ENCODE measurements at places on chromosomes 1 and 21.

DNA sequence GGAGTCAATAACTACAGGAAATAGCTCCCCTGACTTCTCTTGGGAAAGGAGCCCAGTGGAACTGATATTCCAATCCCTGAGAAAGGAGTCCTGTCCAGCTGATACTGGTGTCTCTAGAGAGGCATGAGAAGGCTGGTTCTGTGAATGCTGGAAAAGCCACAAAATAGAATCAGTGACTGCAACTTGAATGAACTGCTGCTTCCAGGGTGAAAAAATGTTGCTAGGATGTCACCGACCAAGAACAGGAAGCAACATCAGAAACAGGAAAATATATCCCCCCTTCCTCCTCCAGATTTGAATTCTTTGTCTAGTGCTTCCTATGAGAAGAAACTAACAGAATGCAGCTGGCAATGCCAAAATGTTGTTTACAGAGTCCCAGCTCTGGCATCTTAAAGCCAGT lies 269.3 kb upstream of the LYPLAL1 start:
- no peak for DNase-seq

- no peak for DNase-seq
These were observed 100.8 kb downstream of the PRDM16 start for GRCh38 chr1:3169665-3170356.

GRCh38 chr1:154609398-154610380 lies 1.7 kb upstream of the ADAR start:
- DNase-seq = no peak

DNA sequence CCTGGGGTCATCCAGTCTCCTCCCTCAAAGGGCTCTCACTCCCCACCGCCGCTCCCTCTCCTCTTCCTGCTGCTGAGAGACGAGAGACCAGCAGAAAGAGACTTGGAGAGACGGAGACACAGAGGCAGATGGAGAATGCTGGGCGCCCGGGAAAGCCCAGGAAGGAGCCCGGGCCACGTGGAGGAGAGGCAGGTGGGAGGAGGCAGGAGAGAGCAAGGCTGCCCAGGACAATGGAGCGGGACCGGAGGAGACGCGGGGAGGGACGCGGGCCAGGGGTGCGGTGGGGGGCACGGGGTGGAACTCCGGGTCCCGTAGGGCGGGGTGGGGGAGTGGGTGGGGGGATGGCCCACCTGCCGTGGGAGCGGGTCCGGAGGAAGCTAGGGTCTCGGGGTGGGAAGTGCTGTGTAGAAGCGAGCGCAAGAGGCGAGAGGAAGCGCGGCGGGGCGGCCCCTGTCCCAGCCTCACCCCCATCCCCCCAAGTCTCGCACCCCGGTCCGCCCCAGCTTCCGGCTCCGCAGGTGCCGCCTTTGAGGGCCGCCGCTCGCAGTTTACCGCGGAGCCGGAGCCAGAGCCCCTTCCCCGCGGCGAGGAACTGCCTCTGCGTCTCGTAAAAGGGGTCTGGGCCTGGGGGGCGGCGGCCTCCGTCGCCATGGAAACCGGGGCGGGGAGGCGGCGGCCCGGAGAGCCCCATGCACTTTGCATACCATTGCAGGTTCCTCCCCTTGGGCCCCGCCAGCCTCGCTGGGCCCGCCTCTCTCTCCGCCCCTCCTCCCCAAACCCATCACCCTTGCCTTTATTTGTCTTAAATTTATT lies 11.7 kb upstream of the EPHA2 start:
- DNase-seq = no peak

DNA sequence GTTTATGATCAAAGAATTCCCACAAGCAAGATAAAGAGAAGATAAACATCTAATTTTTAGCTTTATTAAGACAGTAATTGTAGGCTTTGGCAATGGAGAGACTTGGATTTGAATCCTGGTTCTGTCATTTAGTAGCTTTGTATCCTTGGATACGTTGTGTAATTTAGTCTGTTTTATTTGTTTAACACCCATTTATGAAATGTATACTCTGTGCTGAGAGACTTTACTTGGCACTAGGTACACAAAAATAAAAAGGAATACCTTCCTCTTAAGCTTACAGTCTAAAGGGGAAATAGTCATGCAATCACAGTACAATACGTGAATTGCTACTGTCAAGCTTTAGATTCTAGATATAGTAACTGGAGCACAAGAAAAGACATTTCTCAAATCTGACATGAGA lies 23.8 kb downstream of the ZMPSTE24 start:
- DNase-seq = peak; percentile 33

GRCh38 chr1:221715321-221716169 lies 26.3 kb downstream of the DUSP10 start:
- no peak for DNase-seq

DNA sequence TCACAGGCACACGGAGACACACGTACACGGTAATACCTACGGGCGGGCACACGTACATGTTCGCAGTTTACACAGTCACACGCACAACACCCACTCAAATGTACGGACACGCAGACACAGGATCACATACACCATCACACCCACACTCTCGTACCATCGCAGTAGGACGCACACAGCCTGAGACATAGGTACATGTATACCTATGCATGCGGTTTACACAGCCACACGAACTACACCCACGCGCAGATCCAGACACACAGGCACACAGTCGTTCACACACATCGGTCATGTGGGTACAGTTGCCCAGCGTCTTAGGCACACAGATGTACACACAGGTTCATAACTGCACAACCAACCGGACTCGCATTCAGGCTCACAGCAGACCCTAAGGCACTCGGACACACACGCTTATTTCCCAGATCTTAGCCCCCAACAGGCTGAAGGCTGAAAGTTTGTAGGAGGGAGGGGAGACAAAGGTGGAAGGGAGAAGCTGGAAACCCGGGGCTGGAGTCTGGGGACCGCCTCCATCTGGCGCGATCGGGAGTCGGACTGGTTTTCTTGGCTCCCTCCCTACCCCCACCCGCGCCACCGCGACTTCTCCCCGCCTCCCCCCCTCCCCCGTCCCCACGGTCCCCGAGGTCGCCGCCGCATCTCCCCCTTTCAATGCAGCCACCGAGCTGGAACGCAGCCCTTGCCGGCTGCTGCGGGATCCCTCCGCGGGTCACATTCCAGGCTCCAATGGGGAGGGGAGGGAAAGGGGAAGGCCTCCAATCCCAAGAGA lies 51.9 kb upstream of the SYNC start:
- no peak for DNase-seq

GRCh38 chr1:18976096-18976495 lies 19.6 kb upstream of the IFFO2 start:
- no peak for DNase-seq

- DNase-seq = no peak
These were observed 63.8 kb upstream of the ARHGAP29 start for GRCh38 chr1:94301186-94301585.

DNA sequence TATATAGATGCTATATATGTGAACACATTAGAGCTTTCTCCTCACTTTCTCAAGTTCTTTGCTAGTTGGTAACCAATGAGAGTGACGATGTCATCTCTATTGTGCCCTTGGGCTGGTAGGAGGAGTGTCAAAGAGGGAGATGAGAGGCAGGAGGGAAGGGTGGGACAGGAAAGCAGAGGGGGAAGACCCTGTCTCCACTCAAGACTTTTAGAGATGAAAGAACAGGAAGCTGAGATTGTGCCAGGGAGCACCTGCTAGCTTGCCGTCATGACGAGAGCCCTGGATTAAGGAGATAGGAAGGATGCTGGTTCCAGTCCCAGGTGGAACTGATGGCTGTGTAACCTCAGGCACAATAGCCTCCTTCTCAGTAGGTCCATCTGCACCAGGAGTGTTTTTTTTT lies 16.7 kb downstream of the CNR2 start:
- no peak for DNase-seq

DNA sequence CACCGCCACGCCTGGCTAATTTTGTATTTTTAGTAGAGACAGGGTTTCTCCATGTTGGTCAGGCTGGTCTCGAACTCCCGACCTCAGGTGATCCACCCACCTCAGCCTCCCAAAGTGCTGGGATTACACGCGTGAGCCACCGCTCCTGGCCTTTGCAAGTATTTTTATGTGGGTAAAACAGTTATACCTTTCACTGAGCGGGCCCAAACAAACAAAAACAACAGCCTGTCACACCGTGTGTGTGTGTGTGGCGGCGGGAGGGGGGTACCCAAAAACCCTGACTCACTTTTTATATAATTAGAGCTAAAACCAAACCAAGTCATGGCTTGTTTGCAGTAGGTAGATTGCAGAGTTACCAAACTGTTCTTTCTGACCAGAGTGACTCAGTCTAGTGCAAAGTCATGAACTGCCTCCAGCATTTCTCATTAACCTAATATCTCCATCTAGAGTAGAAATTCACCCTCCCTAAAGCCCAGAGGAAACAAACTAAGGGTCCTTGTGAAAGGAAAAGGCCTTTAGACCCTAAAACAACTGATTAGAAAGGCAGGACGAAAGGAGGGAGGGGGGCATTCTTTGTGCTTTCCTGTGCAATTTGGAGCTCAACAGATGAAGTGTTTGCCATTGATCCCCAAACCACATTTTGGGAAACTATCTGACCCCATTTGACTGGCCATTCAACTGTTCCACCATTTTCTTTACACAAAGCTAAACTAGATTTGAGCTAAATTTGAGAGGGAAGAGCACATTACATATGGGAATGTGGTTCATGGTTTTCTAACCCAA lies 181.0 kb downstream of the DHRS3 start:
- DNase-seq = no peak

DNA sequence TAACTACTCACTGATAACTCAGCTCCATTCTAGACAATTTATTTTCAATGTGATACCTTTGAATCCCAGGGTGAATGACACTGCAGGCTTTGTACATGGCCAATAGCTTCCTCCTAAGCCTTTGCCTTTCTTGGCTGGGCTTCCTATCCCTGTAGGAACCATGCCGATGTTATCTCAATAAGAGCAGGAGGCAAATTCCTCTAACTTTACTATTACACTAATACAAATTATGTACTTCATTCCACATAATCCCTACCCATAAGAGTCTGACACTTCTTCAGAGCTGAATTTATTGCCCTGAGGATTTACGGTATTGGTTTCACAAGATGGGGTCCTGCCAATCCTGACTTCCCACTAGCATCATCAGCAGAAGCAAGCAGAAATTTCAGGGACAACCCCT lies 14.0 kb downstream of the TGFBR3 start:
- DNase-seq = no peak

- DNase-seq = no peak
These were observed 22.0 kb upstream of the ZBTB18 start for GRCh38 chr1:244029124-244029523.

- peak; percentile 38 for DNase-seq
These were observed 823 bp downstream of the ENAH start for GRCh38 chr1:225651872-225652728.

DNA sequence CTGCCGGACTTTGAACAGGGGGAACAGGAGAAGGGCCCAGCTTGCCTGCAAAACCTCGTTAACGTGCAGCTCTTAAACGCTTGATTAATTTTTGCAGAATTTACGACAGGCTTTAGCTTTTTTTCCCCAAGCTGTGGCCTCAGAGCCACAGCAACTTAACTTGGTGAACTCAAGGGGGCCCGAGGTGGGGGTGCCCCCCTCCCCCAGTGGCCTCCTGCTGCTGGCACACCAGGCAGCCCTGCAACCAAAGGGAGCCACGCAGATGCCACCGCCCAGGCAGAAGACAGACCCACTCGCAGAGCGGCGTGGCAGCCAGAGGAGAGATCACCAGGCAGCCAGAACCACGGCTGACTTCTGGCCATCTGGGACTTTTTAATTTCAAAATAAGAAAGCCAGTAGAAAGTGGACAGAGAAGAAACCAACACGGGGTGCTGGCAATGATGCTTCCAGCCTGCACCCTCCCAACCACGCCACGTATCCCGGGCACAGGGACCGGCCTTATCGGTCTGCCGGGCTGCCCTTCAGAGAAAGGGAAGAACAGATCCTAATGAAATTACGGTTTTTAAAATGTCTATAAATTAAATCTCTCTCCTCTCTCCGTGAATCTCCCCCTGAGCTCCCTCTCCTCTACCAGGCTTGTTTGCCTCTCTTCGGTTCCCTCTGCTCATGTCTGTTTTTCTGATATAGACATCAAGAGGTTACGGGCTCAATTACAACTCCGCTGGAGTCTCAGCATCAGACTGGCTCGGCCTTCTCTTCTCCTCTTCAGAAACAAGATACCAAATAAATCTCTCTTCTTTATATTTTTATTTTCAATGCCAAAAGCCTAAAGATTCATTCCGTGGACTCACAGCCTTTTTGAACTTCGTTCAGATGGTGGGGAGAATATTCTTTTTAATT lies 6.4 kb downstream of the CASZ1 start:
- no peak for DNase-seq

DNA sequence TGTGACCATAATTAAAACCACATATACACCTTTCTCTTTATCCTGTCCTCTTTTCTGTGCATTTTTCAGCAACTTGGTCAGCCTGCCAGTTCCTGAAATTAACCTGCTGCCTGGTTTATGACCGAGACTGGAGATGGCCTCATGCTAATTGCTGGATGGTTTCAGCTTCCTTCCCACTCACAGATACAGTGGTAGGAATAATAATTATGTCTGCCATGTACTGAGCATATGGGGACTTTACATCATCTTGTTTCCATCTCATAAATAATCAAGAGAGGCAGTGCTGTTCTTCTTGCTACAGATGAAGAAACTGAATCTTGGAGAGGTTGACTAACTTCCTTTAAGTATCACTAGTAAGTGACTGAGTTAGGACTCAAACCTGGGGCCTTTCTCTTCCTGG lies 148.2 kb downstream of the NOS1AP start:
- no peak for DNase-seq

DNA sequence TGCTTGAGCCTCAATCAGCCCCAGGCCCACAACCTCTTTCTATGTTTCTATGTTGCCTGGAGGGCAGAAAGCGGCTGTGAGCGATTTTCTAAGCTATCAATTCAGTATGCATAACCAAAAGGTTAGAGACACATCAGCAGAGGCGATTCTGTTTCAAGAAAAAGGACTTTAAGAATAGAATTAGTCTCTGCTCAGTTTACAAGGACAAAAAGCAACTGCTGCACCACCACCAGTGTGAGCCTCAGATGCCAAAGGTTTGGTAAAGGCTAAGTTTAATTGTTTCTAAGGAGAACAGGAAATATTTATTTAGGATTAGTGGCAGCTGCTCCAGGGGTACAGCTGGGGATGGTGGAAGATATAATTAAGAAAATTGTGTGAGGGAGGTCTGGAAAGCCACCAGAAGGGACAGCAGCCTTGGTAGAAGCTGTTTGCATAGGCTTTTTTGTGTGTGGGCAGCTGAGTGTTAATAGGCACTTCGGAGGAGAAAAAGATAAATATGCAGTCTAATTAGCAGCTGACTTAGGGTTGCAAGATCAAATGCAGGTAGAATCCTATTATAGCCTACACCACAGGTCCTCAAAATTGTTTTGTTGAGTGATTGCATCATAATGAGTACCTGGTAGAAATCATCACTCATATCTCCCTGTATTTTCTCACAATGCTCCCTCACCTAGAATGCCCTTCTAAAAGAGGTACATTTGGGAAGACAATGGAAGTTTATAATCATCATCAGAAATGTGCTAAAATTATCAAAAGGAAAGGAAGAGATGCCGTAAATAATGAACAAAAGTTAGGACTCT lies 35.8 kb downstream of the ZC3H11B start:
- no peak for DNase-seq

DNA sequence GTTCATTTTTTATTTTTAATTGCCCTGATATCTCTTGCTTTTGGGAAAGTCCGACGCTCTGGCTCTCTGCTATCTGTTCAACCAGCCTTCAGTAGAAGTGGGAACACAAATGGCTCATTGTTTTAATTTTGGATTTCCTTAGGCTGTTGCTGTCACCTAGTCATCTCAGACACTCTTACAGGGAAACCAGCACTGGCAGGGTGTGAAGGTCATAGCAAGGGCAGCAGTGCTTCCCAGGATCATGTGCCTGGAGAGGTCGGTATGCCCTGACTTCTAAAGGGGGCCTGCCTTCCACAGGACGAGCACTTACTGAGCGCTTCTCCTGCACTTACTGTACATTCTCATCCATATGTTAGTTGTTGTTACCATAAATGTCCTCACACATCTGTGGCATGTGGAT lies 224.2 kb downstream of the DISC1 start:
- no peak for DNase-seq
